ENCODE measurements at places on chromosomes 4 and X.

DNA sequence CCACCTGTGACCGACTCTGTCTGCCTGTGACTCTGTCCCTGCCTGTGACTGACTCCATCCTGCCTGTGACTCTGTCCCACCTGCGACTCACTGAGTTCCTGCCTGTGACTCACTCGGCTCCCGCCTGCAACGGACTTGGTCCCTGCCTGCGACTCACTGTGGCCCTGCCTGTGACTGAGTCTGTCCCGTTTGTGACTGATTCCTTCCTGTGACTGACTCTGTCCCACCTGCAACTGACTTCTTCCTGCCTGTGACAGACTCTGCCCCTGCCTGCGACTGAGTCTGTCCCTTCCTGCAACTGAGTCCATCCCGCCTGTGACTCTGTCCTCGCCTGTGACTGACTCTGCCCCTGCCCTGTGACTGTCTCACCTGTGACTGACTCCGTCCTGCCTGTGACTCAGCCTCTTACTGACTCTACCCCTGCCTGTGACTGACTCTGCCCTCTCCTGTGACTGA is 9.6 kb upstream of the UVSSA start:
- no peak for DNase-seq

- DNase-seq = no peak
Observed at GRCh38 chr4:2878346-2878745, 34.7 kb downstream of the ADD1 start.

- DNase-seq = no peak
Observed at GRCh38 chr4:93529692-93530372, 298.7 kb upstream of the ATOH1 start.

DNA sequence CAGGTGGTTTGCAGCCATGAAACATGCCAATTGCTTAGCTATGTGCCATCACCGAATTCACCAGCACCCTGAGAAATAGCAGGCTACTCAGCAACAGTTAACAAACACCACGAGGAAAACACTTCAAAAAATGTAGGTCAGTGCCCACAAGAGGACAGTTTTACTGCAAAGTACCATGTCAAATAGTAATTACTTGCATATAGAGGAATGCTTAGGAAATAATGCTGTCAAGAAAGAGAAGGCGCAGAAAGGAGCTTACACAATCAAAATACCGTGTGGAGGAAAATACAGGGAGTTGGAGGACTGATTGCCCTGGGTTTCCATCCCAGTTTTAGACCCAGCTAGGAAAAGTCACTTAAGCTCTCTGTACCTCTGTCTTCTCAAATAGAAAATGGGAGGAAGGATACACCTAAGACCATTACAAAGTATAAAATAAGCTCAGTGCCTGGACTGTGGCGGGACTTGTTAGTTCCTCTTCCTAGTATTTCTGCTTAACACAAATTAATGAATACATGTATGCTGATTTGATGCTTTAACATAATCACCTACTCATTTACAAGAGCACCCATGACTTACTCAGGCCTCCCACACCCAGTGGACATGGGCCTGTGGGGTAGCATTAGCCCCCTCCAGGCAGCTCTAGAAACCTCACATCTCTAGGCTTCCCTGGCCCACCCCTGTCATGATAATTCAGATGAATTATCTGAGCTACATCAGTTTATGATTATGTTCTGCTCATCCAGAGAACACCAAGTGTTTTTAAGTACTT is 44.5 kb upstream of the IL21 start:
- no peak for DNase-seq

- DNase-seq = no peak
Observed at GRCh38 chrX:43333543-43333942, 322.6 kb upstream of the MAOA start.

- DNase-seq = no peak
Observed at GRCh38 chr4:177161781-177162180, 147.9 kb upstream of the NEIL3 start.

DNA sequence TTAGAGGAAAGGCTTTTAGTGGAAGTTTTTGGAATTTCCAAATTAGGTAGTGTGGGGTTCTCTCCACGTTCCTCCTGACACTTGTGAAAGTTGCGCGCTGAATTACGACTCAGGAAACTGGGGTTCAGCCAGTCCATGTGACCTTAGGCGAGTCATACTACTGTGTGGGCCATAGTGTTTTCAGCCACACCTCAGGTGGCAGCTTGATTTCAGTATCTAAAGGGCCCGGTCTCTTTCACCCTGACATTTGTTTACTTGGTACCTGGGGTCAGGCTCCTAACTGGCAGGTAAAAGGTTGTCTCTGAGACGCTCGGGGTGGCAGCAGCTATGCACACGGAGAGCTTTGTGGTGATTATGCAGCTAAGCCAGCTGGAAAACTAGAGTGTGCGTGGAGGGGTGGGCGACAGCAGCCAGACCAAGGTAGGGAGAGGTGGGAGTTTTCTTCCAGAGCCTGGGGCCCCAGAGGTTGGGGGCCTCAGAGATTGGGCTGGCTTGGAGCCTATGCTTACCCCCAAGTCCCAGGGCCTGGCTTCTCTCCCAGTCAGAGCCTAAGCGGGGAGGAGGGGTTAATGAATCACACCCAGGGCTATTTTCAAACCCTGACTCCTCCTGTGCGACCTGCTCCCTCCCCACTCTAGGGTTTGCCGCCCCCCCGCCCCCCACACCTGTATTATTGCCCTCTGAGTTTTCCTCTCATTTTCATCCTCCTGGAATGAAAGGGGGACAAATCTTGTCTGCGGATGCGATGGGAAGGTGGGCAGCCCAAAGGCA is 47.2 kb downstream of the STARD8 start:
- no peak for DNase-seq

GRCh38 chr4:86442881-86443280 is 83.0 kb upstream of the MAPK10 start:
- no peak for DNase-seq

DNA sequence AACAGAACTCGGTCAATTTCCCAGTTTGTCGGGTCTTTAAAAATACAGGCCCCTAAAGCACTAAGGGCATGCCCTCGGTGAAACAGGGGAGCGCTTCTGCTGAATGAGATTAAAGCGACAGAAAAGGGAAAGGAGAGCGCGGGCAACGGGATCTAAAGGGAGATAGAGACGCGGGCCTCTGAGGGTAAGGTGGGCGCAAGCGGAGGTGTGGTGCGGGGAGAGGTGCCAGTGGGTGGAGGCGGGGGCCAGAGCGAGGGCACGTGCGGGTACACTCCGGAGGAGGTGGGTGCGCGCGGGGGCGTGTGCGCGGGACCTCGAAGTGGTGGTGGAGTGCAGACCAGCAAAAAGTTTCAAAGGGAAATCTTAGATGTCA is 787 bp upstream of the TET2 start:
- peak; percentile 28 for DNase-seq

DNA sequence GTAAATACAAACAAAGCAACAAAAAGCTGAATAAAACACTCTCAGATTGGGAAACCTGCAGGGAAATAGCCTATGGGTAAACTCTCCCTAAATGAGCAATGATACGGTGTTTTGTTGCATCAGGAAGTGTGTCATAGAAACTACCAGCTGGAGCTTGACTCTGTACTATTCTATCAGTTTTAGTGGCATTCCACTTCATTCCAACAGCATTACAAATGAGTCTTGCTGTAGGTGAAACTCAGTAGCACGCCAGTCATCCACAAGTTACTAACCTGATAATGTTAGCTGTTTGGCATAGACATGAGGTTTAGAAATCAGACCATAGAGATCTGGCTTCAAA is 24.9 kb downstream of the FGFBP1 start:
- DNase-seq = no peak

DNA sequence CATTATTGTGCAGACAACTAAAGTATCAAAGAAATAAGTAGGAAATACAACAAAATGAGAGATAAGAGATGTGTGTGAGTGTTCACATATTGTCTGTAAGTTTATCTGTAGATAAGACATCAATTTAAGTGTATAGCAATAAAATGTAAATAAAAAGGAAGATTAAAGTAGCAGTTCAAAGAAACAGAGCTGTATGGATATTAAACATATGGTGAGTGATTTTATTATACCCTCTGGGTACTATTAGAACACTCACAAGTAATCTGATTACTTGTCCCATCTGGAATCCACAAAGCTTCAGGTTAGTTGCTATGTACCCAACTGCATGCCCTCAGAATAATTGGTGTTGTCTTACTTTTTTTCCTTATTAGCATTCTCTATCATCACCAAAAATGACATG is 747.9 kb upstream of the ADGRL3 start:
- DNase-seq = no peak

DNA sequence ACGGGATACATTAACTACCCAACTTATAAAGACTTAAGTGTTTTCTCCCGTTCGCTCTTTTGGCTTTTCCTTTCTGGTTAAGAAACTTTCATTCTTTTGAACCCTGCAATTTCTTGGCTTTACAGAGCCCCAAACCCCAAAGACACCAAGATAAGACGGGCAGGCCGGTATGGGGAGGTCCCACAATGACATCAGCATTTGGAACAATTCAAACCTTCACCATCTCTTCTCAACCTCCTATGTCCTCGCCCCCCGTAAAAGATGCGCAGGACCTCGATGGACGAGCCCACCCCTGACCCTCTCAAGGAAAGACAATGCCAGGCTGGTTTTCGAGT is 999 bp downstream of the ZNF518B start:
- DNase-seq = no peak

GRCh38 chrX:78997870-78998558 is 52.8 kb downstream of the P2RY10 start:
- no peak for DNase-seq

DNA sequence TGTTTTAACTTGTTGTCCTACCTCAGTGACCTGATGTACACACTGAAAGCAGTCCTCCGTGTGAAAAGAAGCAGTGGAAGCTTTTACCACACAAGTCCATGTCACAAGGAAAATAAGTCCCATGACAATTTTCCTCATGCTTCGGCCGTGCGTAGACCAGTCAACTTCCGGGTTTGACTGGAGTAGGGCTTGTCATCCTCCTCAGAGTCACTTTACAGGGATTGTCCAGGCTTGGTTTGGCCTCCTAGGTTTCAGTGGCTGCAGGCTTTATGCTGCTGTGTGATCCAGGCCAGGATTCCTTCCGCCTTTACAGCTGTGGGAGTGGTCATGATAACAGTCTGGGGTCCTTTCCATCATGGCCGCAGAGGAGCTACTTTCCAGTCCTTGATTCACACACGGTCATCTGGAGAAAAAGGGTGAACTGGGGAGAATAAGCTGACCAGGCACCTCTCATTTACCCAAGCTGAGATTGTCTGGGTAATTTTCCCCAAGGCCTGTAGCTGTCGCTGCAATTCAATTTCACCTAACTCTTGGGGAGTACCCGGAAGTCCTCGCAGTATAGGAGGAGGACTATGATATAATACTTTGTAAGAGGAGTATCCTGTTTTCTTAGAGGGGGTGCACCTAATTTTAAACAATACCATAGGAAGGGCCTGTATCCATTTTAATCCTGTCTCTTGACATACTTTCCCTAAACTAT is 206.1 kb upstream of the KLF8 start:
- no peak for DNase-seq

GRCh38 chr4:132417220-132417619 is 731.9 kb upstream of the PCDH10 start:
- no peak for DNase-seq

GRCh38 chr4:113446019-113446418 is 315.5 kb downstream of the CAMK2D start:
- no peak for DNase-seq

DNA sequence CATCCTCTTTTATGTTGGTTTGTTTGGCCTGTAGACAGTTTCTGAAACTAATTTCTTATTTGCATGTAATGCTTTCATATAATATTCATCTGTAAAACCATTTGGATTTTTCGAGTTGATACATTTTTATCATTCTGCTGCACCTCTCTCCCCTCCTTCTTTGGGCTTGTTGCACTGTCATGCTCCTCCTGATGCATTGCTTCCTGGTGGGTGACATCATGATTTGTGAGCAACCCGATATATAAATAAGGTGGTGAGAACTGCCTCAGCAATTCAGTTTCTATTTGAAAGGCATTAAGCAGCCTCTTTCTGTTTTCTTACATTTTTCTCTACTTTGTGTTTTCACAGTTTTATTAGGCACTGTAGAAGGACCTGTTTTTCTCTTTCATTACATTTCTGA is 515.7 kb downstream of the RPA4 start:
- no peak for DNase-seq

DNA sequence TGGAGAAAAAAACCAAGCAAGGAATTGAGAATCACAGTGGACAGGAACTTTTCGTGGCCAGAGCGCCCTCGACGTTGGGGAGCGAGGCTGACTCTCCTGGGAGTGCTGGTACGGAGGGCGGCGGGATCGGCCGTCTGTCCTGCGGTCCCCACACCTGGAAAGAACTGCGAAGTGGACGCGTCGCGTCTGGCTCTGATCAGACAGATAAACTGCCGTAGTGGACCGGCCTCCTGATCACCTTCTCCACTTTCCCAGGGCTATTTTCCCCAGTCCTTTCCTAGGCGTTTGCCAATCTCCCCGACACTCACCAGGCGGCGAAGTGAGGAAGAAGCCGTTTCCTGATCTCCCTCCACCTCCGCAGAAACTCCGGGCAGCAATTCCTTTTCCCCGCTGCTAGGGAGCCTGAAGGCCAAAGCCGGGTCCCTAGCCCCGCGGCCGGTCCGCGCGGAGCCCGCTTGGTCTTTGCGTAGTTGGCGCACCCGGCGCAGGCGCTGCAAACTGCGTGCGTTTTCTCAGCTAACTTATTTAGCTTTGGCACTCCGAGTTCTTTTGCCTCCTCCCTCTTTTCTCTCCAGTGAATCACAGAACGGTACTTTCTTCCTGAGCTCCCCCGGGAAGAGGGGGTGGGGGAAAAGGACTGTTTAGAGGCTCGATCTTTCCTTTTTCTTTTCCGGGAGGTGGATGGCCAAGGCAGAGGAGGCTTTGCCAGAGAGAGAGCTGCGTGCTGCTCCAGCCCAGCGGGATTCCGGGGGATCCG is at the start of gene ARSJ:
Gene ARSJ, minus strand, starts transcription at position 500 of the 757 bp plus-strand sequence. CDS start 813 bp downstream, outside the sequence.
- peak; percentile 62 for DNase-seq
